ENCODE measurements at places on chromosomes 2 and 18.

DNA sequence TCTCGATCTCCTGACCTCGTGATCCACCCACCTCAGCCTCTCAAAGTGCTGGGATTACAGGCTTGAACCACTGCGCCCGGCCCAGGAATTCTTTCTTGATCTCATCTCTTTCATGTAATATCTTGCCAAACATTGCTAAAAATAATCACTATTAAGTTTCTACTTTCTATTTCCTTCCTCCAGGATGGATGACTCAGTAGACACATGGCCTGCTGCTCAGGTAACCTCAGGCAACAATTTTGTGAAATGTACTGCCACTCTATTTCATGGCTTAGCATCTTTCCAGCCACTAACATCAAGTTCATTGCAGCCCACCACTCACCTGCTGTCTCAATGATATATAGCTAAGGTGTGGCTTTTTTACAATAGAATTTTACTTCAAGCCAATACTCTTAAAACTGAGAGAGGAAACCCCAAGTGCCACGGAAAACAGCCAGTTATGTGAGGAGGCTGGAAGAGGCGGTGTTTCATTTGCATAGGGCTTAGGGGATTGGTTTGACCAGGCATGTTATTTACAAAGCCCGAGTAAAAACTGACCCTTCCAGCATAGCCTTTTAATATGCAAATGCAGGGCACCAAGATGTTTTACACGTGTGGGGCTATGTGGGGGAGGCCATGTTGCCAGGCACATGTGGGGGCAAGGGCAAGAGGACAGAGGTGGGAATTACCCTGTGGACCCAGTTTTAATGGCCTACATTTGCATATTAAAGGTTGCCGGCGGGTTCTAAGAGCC lies 11.3 kb upstream of the SUMO1 start:
- no peak for DNase-seq

DNA sequence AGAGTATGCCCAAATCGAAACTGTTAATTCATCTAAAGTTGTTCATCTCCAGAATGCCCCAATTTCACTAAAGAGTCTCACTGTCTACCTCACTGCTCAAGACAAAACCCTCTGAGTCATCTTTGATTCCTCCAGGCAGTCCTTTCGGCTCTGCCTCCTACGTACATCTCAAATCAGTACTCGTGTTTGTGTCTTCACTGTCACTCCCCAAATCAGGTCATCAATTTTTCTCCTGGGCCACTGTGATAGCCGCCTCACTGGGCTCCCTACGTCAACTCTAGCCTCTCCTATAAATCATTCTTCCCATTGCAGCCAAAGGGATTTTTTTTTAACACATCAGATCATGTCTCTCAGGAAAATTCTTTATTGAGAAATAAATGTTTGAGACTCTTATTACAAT lies 42.1 kb upstream of the TTC39C start:
- DNase-seq, result no peak

DNA sequence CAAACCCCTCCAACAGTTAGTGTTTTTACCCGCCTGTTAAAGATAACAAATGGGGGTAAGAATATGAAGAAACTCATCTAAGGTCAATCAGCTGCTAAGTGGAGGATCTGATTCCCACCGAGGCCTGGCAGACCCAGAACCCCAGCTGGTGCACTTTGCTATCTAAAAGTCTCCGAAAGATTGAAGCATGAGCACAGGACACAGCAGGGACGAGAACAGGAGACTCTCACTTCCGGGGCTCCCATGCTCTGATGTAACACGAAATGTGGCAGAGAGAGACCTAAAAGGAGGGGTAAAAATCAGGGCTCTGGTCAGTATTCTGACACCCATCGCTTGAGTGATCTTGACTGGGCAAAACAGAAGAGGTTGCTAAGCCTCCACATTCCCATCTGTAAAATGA lies 119.7 kb downstream of the PDCL3 start:
- DNase-seq, result no peak

DNA sequence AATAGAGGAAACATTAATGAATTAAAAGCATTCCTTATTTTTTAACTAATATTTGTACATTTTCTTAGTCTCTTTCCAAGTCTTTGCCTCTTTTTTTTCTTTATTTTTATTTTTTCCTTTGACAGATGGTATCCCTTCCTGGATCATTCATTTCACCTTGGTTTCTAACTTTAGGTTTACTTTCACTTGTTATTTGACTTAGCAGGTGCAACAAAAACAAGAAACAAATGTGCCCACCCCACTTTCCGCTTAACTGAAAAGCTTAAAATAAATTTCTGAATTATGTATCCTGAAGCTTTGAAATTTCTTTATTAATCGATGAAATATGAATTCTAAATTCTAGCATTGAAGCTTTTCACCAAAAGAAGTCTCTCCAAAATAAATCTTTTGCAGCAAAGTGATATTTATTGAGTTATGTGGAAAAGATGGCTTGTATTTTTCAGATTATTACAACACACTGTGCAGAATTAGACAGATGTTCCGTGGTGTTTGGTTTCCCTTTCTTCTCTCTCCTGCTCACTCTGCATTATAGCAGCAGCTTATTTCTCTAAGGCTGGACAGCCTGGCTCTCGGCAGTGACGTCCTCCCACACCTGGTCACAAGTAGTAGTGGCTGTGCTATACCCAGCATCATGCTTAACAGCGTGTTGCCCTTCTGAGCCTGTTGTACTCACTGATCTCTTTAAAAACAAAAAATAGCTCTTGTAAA lies 99.1 kb upstream of the ZNF397 start:
- no peak for DNase-seq

GRCh38 chr2:2838548-2838845 lies 507.4 kb upstream of the MYT1L start:
- no peak for DNase-seq

DNA sequence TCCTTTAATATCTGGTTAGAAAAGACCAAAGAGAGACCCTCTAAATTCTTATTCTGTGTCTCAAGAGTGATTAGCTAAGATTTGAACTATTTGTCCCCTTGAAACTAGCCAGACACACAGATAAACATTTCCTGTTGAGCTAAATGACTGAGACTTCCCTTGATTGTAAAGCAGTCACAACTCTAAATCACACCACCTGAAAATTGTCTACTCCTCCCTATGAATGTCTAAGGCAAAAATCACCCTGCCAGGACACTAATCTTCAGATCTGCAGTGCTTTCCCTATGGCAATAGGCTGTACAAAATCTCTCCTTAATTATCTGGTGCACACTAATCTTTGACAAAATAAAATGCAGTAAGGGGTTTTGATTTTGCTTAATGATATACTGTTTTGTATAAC lies 200.5 kb upstream of the GULP1 start:
- DNase-seq, result no peak

DNA sequence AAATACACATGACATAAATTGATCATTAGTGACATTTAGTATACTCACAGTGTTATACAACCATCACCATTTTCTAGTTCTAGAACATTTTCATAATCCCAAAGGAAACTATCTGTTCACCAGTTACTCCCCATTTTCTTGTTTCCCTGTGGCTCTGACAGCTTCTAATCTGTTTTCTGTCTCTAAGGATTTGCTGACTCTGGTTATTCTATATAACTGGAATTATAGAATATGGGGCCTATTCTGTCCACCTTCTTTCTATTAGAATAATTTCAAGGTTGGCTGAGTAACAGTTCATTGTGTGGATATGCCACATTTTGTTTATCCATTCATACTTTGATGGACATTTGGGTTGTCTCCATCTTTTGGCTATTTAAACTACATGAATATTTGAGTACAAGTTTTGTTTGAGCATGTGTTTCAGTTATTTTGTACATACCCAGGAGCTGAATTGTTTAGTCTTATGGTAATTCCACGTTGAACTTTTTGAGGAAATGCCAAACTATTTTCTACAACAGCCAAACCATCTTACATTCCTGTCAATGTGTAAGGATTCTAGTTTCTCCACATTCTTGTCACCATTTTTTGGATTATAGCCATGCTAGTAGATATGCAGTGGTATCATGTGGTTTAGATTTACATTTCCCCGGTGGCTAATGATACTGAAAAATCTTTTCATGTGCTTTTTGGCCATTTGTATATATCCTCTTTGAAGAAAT lies 20.5 kb downstream of the KIAA1328 start:
- DNase-seq, result no peak

GRCh38 chr2:127160676-127161075 lies 53.7 kb upstream of the BIN1 start:
- DNase-seq, result no peak

DNA sequence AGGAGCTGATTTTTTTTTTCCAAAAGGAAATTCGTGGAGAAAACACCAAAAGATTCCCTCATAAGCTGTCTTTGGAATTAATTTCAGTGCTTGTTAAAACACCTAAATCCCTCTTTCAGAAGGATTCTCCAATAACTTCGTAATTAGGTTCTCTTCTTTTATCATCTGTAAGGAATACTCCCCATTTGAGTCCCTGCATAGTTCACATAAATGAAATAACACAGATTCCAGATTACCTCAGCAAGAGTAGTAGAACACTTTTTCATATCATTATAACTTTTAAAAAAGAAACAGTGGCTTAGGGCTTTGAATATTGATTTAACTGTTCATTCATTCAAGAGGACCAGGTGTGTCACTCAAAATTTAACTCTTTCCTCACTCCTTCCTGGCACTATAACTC lies 55.5 kb downstream of the ARHGAP28 start:
- DNase-seq, result no peak

DNA sequence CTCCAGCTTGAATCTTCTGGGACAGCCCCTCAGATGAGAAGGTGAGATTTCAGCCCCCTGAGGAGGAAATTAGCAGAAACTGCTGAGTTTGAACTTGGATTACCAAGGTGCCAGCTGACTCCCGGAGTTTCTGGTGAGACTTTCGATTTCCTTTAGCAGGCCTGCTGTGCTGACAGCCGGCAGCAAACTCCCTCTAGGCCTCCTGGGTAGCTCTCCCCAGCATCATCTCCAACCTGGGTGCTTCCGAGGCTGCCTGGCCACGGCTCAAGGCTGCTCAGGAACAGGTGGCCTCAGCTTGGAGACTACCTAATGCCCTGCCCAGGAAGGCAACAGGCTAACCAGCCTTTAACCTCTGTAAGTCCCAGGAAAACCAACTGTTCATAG lies 16.5 kb downstream of the SDC1 start:
- no peak for DNase-seq

DNA sequence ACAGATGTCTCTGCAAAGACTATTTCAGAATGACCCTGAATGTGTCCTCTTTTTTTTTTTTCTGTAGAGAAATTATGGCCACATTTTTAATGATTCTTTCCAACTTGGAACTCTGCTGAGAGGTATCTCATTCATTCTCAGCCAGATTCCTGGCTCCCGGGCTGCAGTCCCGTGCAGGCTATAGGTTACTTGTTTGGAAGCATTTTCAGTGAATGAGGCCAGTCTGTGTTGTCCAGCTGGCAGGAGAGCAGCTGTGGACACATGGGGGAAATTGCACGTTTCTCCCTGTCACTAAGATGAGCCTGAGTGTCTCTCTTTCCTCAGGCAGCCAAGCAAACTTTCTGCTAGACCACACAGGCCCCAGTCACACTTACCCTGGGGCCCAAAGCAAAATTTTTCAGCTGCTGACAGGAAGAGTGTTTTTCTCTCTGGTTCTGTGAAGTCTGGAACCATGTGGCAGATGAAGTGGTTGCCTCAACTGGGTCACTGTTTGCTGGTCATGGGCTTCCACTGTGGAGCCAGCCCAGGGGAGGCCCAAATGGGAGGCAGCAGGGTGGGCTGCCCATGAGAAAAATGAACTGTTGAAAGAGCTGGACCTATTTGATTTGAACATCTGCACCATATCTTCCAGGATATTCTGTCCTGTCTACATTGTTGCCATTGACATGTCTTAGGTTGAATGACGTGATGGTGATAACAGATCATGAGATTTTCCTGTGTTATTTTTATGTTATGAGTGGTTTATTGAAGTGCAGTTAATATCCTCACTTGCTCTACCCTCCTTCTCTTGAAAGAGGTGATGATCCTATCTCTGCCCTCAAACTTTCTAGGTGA lies 431.2 kb downstream of the LPIN1 start:
- DNase-seq, result no peak

DNA sequence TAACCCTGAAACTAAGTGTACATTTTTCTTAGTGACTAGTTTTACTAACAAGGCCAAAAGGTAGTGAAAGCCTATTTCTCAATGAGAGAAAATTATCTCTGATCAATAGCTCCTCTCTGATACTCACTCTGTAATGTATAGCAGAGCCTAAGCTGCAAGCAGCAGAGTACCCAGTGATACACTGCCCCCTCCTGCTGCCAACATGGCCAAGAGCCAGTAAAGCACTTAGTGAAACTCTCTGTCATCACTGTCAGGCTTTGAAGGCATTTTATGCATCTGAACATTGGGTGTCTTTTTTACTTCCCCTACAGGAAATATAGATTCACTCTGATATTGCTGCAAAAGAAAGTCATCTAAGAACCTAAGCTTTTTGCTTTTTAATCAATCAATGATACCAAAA lies 784.1 kb upstream of the CDH7 start:
- DNase-seq, result no peak

DNA sequence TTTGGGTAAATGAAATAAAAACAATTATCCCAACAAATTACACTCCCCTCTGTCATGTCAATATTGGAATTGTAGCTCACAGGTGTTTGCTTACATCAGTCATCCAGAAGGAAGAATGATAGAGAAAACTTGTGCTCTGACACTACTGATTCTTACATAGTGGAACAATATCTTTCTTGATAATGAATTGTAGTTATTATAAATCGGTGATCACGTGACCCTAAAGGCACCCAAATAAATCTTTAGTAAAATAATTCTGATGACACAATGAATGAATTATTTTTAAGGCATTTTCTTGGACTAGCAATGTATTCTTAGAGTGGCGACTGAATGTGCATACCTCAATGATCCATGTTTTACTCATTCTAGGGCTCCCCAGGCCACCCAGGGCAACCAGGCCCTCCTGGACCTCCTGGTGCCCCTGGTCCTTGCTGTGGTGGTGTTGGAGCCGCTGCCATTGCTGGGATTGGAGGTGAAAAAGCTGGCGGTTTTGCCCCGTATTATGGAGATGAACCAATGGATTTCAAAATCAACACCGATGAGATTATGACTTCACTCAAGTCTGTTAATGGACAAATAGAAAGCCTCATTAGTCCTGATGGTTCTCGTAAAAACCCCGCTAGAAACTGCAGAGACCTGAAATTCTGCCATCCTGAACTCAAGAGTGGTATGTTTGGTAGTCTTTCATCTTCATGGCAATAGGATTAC lies 34.5 kb downstream of the COL3A1 start:
- no peak for DNase-seq

Measured in esophagus squamous epithelium (tissue), 5 donors.